ENCODE measurements at places on chromosomes 16 and 17.
A peak's percentile ranks its signal among the peaks of the same experiment; 100 is the strongest.

GRCh38 chr17:4602041-4602440 lies 17.7 kb downstream of the SMTNL2 start:
- no peak for DNase-seq

GRCh38 chr17:36481829-36482228 lies 4.7 kb upstream of the ZNHIT3 start:
- DNase-seq: no peak

- no peak for DNase-seq
Observed at GRCh38 chr17:75094871-75095399, 7.2 kb downstream of the SLC16A5 start.

DNA sequence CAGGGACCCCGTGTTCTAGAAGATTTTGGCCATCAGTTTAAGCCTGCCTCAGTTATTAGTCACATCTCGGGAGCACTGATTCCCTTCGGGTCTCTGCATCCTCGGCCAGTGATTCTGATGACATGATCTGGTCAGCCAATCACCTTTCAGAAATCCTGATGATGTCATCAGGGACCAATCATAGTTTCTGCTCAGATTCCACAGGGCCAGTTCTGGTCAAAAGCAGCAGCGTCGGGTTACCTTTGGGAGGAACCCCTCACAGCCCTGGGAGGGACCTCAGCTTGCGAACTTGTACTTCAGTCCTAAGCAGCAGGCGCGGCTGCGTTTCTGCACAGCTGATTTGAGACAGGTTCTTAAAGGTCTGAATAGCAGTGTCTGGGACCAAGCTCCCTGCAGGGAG lies 13.9 kb downstream of the KDM8 start:
- no peak for DNase-seq

- DNase-seq: no peak
Observed at GRCh38 chr17:44916781-44917241, 1.5 kb upstream of the GFAP start.

DNA sequence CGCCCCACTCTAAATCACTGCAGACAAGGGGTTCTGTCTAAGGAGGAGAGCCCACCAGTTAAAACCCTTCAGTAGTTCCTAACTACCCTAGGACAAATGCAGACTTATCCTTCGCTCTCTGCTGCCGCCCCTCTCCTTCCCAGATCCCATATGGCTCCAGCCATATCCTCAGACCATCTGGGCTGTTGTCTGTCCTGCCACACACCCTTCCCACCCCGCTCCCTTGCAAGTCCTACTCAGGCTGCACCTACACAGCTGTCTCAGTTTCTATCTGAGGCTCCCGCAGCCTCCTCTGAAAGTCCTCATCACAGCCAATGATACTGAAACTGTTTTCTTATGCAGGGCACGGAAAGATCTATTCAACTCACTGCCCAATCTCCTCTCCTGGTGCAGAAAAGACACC lies 720 bp upstream of the BCKDK start:
- DNase-seq: no peak

DNA sequence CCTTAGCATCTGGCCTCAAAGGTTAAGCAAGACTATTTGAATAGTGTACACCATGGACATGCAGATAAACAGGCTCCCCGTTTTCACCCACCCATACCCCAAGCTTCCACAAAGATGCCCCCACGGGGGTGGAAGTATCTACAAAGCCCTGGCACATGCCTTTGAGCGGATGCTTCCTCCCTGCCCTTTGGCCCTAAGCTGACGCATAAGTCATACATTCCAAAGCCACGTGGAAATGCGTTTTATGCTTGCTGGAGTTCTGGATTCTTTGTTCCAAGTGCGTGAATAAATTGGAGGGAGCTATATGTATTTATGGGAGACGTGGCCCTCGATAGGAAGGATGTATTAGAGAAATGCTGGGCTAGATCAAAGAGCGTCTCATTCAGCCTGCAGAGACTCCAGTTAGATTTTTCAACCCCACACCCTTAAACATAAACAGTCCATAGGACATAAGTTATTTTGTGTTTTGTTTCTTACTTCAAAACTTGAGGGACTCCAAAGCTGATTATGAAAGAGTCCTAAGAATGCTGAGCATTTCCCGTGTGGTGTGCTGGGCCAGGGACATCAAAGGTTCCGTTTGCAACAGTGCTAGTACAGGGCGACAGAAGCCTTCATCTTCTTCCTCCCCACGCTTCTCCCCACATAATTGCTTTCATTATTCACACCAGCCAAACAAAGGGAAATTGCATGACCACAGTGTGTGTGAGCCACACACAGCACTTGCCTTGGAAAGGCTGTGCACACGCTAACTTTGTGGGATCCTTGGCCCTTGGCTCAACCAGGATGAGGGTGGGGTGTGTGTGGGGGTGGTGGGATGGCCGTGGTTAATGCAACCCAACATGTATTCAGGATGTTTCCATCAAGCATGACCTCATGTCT lies 73.6 kb downstream of the WIPI1 start:
- DNase-seq: no peak

DNA sequence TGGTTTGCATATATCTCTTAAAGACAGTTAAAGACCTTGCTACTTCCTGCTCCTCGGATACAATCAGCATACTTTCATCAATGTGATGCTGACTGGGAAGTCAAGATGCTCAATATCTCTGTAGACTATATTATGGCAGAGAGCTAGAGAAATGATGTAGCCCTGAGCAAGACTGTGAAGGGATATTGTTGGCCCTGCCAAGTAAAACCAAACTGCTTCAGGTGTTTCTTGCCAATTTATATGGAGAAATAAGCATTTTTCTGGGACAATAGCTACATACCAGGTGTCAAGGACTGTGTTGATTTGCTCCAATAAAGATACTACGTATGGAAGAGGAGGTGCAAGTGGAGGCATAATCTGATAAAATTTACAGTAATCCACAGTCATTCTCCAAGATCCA lies 4.7 kb upstream of the EFCAB5 start:
- no peak for DNase-seq

GRCh38 chr16:86012221-86012620 lies 113.3 kb downstream of the IRF8 start:
- DNase-seq: no peak

GRCh38 chr17:37310940-37311339 lies 64.8 kb upstream of the C17orf78 start:
- DNase-seq: no peak

DNA sequence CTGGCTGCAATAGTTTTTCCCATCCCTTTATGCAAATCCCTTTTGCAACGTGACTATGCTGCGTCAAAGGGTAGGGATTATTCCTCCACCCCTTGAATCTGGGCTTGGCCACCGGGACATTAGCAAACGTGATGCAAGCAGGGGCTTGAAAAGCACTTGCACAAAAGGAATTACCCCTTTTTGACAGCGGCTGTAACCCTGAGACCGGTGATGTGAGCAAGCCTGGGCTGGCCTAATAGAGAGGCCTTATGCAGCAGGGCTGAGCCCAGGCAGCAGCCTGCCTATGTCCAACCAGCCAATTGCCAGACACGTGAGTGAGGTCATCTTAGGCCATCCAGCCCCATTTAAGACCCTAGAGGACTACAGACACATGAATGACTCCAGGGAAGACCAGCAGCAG lies 30.4 kb upstream of the PAFAH1B1 start:
- no peak for DNase-seq

DNA sequence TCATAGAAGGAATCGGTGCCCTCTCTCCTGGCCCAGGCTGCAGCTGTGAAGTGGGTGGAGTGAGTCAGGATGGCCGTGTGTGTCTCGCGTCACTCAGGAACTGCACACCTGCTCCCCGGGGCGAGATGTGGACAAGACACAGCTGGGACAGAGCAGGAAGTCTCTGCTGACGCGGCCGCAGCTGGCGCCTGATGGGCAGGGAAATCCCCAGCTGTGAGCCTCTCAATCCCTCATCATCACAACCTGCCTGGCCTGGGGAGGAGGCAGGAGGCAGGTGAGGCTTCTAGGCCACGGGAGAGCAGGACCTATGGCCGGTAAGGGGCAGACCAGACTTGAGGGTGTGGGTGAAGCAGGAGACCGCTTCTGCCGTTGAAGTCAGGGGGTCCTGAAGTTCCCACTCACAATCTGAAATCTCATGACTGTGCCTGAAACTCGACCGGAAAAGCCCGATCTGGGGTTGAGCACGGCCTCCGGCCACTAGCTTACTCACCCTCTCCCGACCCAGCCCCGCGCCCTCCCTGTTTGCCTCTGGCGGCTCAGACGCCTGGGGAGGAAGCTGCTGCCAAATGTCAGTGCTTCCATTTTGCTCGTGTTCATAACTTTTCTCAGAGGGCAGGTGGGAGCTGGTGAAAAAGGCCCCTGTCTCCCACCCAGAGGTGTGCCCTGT lies 1.1 kb upstream of the TRPV3 start:
- peak; percentile 31 for DNase-seq

DNA sequence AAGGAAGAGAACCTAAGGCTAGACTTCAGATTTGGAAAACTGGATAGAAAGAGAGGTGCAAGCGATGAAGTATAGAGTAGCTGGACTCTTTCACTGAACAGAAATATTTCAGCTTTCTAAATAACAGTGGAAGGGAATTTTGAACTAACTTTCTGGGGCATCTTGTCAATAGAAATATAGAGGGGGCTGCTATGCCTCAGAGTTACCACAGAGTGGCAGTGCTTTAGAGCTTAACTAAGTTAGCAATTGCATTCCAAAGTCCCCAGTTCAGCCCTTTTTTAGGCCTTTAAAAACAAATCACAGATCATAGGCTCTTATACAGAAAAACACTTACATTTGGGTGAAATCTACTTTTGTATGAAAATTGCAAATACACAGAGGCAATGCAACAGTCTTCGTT lies 154.2 kb upstream of the CDH8 start:
- no peak for DNase-seq

DNA sequence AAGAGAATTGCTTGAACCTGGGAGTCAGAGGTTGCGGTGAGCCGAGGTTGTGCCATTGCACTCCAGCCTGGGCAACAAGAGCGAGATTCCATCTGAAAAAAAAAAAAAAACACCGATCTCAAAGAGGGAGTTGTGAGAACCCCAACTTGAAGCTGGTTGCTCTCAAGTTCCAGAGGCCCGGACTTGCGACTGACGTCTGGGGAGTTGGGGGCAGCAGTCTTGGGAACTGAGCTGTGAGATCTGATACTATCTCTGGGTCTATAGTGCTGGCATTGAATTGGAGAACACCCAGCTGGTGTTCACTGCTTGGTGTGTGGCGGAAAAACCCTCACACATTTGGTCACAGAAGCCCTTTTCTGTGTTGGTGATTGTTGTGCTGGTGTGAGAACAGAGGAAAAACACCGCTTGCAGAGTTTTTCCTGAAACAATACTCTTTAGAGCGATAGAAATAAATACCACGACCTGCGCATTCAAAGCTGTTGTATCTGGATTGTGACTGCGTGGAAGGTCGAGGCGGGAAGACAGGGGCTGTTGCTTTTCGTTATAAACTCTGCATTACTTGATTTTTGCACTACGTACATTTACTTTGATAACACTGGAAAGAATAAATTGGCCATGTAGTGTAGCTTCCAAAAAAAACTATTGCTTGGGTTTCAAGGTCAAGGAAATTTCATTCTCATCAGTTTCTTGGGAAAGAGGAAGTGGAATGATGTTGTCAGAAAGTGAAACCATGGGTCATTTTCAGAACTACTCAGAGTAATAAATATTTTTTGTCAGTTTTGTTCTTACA lies 8.8 kb downstream of the SCIMP start:
- DNase-seq: no peak

- no peak for DNase-seq
Observed at GRCh38 chr17:45144199-45145034, 3.9 kb upstream of the HEXIM1 start.

- no peak for DNase-seq
Observed at GRCh38 chr17:37490638-37491614, 1.2 kb downstream of the DUSP14 start.

DNA sequence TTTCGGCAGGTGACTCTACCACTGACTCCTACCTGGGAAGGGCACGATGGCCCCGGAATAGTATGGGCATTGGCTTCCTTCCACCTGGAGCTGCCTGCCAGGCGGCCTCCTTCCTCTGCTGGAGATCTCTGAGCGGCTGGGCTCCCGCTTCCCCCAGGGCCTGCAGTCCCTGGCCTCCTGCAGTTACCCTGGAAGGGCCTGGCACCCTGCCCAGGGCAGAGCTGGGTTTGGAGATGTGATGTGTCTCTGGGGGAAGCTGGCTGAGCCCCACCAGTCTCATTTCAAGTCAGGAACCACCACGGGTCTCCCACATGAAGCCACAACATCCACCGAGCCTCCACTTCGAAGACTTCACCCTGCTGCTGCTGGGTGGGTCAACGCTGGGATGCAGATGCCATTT lies 97.9 kb downstream of the IRF8 start:
- DNase-seq: no peak

GRCh38 chr16:89613231-89613953 lies at the start of gene DPEP1:
TSS of gene DPEP1 (plus strand) at chr16:89613642. CDS start at chr16:89630411, 16,769 bp downstream.
- no peak for DNase-seq

DNA sequence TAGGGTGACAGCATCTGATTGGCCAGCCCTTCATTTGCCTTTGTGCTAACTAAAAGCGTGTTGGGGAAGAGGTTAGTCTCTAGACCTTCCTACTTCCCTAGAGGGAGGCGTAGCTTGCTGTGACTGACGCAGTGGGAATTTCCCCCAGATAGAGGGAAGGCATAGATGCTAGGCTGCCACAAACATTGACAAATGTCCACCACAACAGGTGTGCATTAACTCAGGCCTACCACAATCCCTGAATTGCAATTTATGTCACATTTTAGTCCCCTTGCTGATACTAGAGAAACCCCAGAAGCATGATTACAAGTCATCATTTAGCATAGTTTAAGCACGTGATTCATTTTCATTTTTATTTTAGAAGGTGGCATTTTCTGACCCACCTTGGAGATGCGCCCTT lies 76.3 kb upstream of the WSB1 start:
- no peak for DNase-seq

GRCh38 chr17:29663155-29663554 lies 40.4 kb upstream of the CORO6 start:
- DNase-seq: no peak

DNA sequence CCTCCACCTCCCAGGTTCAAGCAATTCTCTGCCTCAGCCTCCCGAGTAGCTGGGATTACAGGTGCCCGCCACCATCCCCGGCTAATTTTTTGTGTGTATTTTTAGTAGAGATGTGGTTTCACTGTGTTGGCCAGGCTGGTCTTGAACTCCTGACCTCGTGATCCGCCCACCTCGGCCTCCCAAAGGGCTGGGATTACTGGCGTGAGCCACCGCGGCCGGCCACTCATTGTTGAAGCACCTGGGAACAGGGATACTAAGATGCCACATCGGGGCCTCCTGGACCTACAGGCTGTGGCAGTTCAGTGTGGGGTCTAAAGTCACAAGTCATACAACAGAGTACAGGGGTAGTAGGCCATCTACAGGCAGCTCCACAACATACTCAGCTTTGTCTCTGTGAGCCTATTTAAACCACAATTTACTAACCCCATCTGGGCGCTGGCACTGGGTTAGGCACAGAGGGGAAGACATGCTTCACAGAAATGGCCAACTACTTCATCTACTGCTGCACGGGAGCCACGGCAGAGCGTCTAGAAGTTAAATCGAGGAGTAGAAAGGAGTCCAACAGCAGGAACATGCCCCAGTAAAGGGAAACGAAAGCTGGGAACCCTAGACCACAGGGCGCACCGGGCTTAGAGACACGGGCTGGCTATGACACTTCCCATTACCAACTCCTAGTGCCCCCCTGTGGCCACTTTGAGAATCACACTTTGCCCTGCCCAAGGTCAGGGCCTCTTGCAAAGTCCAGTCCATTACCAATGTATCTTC lies 4.3 kb downstream of the VAMP2 start:
- peak; percentile 81 for DNase-seq
